Thymus (tissue), 14 donors: ENCODE measurements at places on chromosomes 12 and 14. TPM values are rescaled to one million over a fixed set of nuclear protein-coding genes. Genes with fewer than 3 reads are reported as not detected.

DNA sequence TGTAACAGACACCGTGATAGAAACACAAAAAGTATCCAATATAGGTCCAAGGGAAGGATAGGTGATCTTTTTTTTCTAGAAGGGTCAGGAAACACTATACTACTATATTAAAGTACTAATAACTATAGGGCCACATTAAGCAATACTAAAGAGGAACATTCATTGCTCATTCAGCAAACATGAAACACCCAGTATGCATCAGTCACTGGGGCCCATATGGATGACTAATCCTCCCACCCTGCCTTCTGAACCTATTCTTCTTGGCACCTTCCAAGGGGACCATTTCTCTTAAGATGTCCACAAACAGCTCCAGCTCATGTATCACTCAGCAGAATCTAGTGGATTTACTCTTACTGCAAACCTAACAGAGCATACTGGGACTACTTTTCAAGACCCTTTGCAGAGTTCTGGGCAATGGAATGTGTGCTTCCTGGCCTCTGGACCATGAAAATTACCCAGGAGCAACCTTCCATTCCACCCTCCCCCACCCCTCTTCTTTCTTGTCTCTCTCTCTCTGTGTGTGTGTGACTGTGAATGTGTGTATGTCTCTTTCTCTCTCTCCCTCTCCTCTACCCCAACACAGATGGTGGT lies 187.9 kb downstream of the EPS8 start:
- H3K27ac ChIP-seq: no peak overlapping the region
- H3K27me3 ChIP-seq: no peaks in the 10 kb centered on the region
- no peaks in the 10 kb centered on the region for H3K36me3 ChIP-seq

- no peak overlapping the region for H3K4me3 ChIP-seq
- no peaks in the 10 kb centered on the region for H3K36me3 ChIP-seq
- H3K27ac ChIP-seq: no peak overlapping the region
- H3K27me3 ChIP-seq: no peaks in the 10 kb centered on the region
Measured at GRCh38 chr12:59629890-59630289, 34.1 kb downstream of the SLC16A7 start.

- no peaks in the 10 kb centered on the region for H3K36me3 ChIP-seq
- DNase-seq: no peak
- no peak overlapping the region for H3K27ac ChIP-seq
- H3K4me1 ChIP-seq: no peaks in the 10 kb centered on the region
Measured at GRCh38 chr12:24600996-24601395, 347.9 kb downstream of the BCAT1 start.

TXNDC16 gene
- total RNA-seq: 10.2 TPM

DNA sequence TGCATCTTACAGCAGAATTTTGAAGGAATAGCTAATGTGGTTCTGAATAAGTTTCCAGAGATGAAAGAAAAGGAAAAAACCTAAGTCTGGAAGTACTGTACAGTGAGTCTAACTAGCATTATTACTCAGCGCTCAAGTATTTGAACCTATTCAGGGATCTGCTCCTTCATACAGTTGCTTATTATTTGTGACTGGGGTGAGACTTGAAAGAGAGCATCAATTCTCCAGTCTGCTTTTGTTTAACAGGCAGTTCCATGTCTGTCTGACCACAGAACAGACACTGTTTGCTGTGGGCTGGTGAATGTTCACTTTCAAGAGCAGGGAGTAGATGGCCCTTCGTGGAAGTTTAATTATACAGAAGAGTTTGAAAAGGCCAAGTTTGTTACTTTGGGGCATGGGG lies 9.3 kb downstream of the ETV6 start:
- peaks cover 90% of the 10 kb centered on the region for H3K4me1 ChIP-seq
- H3K27me3 ChIP-seq: no peaks in the 10 kb centered on the region
- no peak for DNase-seq
- H3K36me3 ChIP-seq: peaks cover 41% of the 10 kb centered on the region

- H3K27ac ChIP-seq: no peak overlapping the region
- H3K36me3 ChIP-seq: no peaks in the 10 kb centered on the region
- H3K4me3 ChIP-seq: no peak overlapping the region
Measured at GRCh38 chr14:77804592-77804991, 4.7 kb downstream of the ADCK1 start.

GRCh38 chr12:10102322-10102721 lies 3.5 kb upstream of the CLEC1A start:
- no peak overlapping the region for H3K4me3 ChIP-seq
- no peaks in the 10 kb centered on the region for H3K36me3 ChIP-seq
- H3K27ac ChIP-seq: no peak overlapping the region
- no peaks in the 10 kb centered on the region for H3K27me3 ChIP-seq
- no peak for DNase-seq
- H3K4me1 ChIP-seq: no peaks in the 10 kb centered on the region

DNA sequence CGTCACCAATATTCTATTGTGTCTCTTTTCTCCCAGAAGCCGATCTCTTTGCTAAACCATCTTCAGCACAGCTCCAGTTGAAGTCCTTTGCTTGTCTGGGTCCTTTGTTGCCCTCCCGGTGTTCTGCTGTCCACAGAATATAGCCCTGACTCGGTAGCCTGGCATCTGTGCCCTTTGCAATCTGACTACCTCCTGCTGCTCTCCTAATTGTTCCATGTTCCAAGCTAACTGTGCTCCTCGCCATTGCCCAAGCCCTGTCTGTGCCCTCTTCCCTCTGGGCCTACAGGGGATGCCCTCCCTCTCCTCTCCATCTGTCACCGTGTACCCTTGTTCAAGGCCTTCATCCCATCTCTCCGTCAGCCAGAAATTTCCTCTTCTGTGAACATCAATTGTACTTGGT lies 306.3 kb downstream of the APAF1 start:
- H3K36me3 ChIP-seq: no peaks in the 10 kb centered on the region
- H3K27ac ChIP-seq: no peak overlapping the region
- H3K27me3 ChIP-seq: no peaks in the 10 kb centered on the region
- DNase-seq: no peak
- H3K4me3 ChIP-seq: no peak overlapping the region

KRT79 gene
- total RNA-seq: 1.0 TPM

TSPAN19 gene
- total RNA-seq: 0.05 TPM

GRCh38 chr12:11639454-11639853 lies 10.0 kb upstream of the ETV6 start:
- no peaks in the 10 kb centered on the region for H3K4me1 ChIP-seq
- H3K27ac ChIP-seq: no peak overlapping the region
- no peaks in the 10 kb centered on the region for H3K27me3 ChIP-seq
- no peak overlapping the region for H3K4me3 ChIP-seq

- no peaks in the 10 kb centered on the region for H3K36me3 ChIP-seq
- H3K27ac ChIP-seq: no peak overlapping the region
- H3K4me1 ChIP-seq: peaks cover 15% of the 10 kb centered on the region
Measured at GRCh38 chr12:1473418-1473817, 121.0 kb downstream of the FBXL14 start.

DNA sequence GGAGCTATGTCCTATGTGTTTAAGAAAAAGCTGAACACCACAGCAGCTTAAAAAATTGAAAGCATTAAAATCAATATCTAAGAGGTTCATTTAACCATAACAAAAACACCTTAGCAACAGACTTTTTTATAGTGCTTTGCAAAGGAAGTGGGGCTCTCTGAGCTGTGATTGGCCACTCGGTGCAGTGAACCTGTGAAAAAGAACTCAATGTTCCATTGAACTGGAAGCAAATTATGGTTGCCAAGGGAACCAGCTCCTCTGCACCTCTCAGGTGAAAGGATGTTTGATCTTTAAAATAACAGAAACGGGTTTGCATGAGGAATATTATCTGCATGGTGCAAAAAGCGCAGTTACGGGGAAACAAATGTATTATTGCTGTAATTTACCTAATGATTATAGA lies 149.4 kb downstream of the SNAPC1 start:
- H3K36me3 ChIP-seq: no peaks in the 10 kb centered on the region
- no peaks in the 10 kb centered on the region for H3K4me1 ChIP-seq
- H3K27ac ChIP-seq: no peak overlapping the region
- no peak for DNase-seq
- no peak overlapping the region for H3K4me3 ChIP-seq
- no peaks in the 10 kb centered on the region for H3K27me3 ChIP-seq

AHNAK2 gene
- 0.42 TPM for total RNA-seq

DNA sequence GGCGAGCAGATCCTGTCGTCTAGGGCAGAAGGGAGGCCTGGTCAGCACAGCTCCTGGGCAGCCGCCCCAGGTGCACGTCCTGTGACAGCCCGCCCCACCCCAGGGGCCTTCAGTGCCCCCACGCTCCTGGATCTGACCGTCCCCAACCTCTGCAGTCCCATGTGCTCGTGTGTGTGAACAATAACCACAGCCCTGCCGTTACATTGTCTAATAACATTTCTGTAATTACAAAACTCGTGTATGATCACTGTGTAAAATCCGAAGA lies 39.8 kb downstream of the CHGA start:
- no peaks in the 10 kb centered on the region for H3K27me3 ChIP-seq
- H3K27ac ChIP-seq: no peak overlapping the region
- no peaks in the 10 kb centered on the region for H3K4me1 ChIP-seq
- H3K36me3 ChIP-seq: peaks cover 8% of the 10 kb centered on the region
- H3K4me3 ChIP-seq: no peak overlapping the region

DCN gene
- total RNA-seq: 137 TPM

IFI27L2 gene
- 79.1 TPM for total RNA-seq

- no peaks in the 10 kb centered on the region for H3K27me3 ChIP-seq
- H3K4me1 ChIP-seq: no peaks in the 10 kb centered on the region
- no peak overlapping the region for H3K27ac ChIP-seq
- no peak overlapping the region for H3K4me3 ChIP-seq
Measured at GRCh38 chr12:29566441-29566840, 69.0 kb upstream of the OVCH1 start.

- H3K4me1 ChIP-seq: peaks cover 3% of the 10 kb centered on the region
- H3K36me3 ChIP-seq: peaks cover 23% of the 10 kb centered on the region
- DNase-seq: no peak
Measured at GRCh38 chr12:62299617-62300016, 39.4 kb downstream of the USP15 start.

IPO8 gene
- total RNA-seq: 16.5 TPM

DNA sequence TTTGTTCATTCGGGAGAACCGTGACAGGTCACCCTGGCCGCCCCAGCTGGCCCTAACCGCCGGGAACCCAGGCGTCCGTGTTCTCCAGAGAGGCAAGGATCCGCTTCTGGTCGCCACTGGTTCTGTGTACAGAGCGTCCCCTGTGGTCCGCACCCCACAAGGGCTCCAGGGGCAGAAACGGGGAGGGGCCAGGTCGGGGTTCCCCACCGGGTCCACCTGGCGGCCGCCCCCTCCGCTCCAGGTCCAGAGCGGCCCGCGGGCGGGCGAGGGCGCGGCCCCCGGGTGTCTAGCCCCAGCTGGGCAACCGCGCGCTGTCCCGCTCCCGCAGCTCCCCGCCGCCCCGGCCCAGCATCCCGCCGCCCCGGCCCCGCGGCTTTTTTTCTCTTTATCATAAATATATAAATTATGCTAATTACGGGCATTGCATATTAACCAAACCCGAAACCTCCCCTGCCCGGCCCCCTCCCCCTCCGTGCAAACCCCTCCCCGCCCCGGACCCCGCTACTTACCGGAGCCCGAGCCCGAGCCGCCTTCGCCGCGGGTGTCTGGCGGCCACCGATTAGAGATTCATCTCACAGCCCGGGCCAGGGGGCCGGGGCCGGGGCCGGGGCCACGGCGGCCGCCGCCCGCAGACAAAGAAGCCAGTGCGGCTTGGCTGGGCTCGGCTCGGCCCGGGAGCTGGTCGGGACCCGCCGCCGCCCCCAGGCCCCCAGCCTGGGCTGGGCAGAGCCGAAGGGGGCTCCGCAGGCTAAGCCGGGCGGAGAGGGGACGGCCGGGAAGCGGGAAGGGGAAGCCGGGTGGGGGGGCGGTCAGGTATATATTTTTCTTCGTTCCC lies 512 bp downstream of the POU6F1 start:
- peak overlapping the region; percentile 82 for H3K4me3 ChIP-seq
- no peak for DNase-seq
- peaks cover 9% of the 10 kb centered on the region for H3K4me1 ChIP-seq
- H3K36me3 ChIP-seq: no peaks in the 10 kb centered on the region

DNA sequence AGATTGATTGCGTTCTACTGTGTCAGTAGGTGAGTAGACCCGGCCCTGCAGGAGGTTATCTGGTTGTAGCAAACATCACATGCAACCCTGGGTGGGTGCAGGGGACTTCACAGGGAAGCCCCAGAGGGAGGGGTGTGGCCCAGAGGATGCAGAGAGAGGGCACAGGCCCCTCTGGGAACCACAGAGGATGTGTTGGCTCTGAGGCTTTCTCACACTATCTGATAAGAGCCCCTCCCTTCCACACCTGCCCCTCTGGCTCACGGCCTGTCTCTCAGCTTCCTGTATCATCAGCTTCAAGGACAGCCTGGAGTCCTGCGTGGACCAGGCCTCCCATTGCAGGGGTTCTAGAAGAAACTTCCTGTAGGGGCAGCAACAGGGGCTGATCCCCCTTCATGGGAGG lies 101.9 kb downstream of the RIN3 start:
- peak; percentile 74 for DNase-seq
- no peak overlapping the region for H3K4me3 ChIP-seq
- H3K27ac ChIP-seq: no peak overlapping the region
- no peaks in the 10 kb centered on the region for H3K27me3 ChIP-seq
- peaks cover 12% of the 10 kb centered on the region for H3K36me3 ChIP-seq

GRCh38 chr14:91113829-91114078 lies at the start of gene DGLUCY:
DGLUCY (plus strand) TSS chr14:91114073; CDS start chr14:91160295, 46,222 bp downstream.
- no peaks in the 10 kb centered on the region for H3K27me3 ChIP-seq
- H3K36me3 ChIP-seq: peaks cover 3% of the 10 kb centered on the region
- peaks cover 39% of the 10 kb centered on the region for H3K4me1 ChIP-seq
- DNase-seq: no peak
- H3K4me3 ChIP-seq: peak within 1 kb of the TSS; percentile 59
- H3K27ac ChIP-seq: peak within 1 kb of the TSS; percentile 98

EGLN3 gene
- total RNA-seq: 14.5 TPM

DNA sequence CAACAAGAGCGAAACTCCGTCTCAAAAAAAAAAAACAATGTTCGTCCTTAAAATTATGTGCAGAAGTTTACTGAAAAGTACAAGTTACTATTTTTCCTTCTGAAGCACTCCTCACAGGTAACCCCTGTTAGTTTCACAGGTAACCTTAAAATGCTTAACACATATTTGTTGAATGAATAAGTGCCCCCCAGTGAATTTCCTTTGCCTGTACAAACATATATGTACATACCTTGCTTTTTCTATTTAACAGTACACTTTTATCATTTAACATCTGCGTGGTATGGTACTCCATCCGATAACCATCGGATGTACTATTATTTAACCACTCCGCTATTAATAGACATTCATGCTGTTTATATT lies 1.4 kb upstream of the RAB35 start:
- peaks cover 26% of the 10 kb centered on the region for H3K4me1 ChIP-seq
- no peaks in the 10 kb centered on the region for H3K27me3 ChIP-seq
- peak overlapping the region; percentile 94 for H3K4me3 ChIP-seq
- H3K36me3 ChIP-seq: peaks cover 13% of the 10 kb centered on the region
- H3K27ac ChIP-seq: no peak overlapping the region
- DNase-seq: no peak
